Activated T-helper 17 cell treated with anti-CD3 and anti-CD28 coated beads, Interleukin-2, amount 50 U/mL, for 72 hours (primary cell): ENCODE measurements at places on chromosomes 1 and 21. TPM values are rescaled to one million over a fixed set of nuclear protein-coding genes. Genes with fewer than 3 reads are reported as not detected.

The ACTL8 gene
- total RNA-seq = not detected

DNA sequence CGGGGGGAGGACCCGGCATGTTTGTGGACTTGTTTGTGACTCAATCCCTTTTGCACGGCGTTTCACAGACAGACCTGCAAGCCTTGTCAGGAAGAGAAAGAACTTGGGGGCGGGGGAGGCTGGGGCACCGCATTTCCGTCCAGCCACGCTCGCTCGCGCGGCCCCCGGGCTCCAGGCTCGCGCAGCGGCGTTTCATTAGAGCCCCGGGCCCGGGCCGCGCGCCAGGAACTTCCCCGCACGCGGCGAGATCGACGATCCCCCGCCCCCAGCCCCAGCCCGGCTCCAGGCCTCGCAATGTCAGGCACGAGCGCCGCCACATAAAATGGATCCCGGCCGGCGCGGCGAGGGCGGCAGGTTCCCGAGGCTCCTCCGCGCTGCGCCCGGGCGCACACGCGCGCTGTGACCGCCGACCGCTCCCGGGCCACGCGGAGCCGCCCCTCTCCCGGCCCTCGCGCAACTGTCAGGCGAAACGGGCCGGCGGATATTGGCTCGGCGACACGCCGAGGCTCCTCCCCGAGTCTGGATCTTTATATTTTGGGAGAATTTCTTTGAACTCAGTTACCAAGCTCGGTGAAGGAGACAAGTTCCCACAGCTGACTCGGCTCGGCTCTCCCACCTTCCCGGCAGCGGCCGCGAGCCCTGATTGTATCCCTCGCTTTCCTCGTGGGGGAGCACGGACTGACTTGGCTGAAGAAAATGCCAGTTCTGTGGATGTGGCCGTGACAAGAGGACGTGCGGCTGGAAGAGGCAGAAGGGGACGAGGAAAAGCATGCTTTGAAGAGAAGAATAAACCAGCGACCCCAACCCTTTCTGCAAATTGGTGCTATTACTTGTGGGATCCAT lies at the start of gene KIF26B:
Gene KIF26B (plus strand): TSS at position 557 of the 843 bp plus-strand sequence. CDS start 440 bp downstream, outside the sequence.
- ATAC-seq = peak; percentile 20
- H3K36me3 ChIP-seq = no peaks in the 10 kb centered on the region
- peaks cover 45% of the 10 kb centered on the region for H3K27me3 ChIP-seq
- no peaks in the 10 kb centered on the region for H3K4me1 ChIP-seq

GRCh38 chr1:8396786-8397406 lies 79.0 kb downstream of the SLC45A1 start:
- H3K4me1 ChIP-seq = peaks cover 58% of the 10 kb centered on the region
- peak overlapping the region; percentile 42 for H3K27ac ChIP-seq
- H3K36me3 ChIP-seq = peaks cover 63% of the 10 kb centered on the region
- ATAC-seq = peak; percentile 89
- H3K4me3 ChIP-seq = peak overlapping the region; percentile 54
- no peaks in the 10 kb centered on the region for H3K27me3 ChIP-seq

- no peaks in the 10 kb centered on the region for H3K27me3 ChIP-seq
- H3K4me1 ChIP-seq = peaks cover 4% of the 10 kb centered on the region
- no peak overlapping the region for H3K27ac ChIP-seq
- no peak overlapping the region for H3K4me3 ChIP-seq
Measured at GRCh38 chr1:236403905-236404696, 10.0 kb downstream of the EDARADD start.

The FAM20B gene
- total RNA-seq = 30.9 TPM

- peaks cover 37% of the 10 kb centered on the region for H3K27me3 ChIP-seq
- no peak for ATAC-seq
- H3K4me1 ChIP-seq = no peaks in the 10 kb centered on the region
- no peak overlapping the region for H3K4me3 ChIP-seq
- H3K36me3 ChIP-seq = no peaks in the 10 kb centered on the region
Measured at GRCh38 chr1:29779146-29779545, 542.8 kb downstream of the PTPRU start.

DNA sequence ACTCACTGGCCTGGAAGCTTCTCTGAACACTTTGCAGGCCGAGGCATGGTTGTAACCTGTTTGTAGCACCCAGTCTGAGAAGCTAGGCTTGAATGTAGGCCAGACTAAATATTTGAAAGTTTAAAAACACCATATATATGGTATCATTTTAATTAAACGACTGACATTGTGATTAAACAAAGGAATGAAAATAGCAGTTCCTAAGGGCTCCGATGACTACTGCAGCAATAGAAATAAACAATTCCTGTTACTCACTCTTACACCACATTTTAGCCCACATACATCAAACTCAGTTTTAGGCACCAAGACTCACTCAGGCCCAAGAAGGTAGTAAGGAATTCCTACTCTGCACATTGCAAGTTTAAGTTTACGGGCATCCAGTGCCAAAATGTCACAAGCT lies 281.2 kb downstream of the AKT3 start:
- no peaks in the 10 kb centered on the region for H3K4me1 ChIP-seq
- H3K4me3 ChIP-seq = no peak overlapping the region
- peaks cover 88% of the 10 kb centered on the region for H3K36me3 ChIP-seq
- H3K27ac ChIP-seq = no peak overlapping the region

The RHOU gene
- 2.1 TPM for total RNA-seq

DNA sequence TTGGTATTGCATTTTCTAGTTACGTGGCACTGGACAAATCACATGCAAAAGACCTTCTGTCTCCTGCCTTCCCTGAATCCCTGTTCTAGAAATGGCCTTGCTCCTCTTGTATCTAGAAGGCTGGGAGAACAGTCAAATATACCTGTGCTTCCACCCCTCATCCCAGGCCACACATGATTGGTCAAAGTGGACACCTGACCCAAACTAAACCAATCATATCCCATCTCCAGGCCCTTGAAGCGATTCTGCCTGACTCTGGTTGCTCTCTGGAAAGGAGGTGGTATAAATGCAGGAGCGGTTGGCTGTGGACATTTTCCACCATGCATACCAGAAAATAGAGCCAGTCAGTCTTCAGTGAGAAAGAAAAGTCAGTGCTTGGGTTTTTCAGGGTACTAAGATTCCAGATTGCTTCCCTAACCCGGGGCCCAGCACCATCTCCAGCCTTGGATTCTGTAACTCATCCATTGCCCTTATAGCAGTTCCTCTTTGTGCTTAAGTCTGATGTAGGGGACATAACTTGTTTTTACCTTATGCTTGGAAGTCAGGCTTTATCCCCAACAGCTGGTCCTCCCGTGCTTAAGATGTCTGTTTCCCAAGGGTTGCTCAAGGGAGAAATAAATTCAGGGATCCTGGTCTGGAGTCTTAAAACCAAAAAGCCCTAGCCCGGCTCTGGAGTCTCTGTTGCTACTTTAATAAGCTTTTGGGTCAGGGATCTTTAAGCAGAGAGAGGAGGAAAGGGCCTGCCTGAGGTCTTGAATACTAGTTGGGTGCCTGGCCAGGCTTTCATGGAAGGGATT lies 7.7 kb upstream of the PHC2 start:
- no peaks in the 10 kb centered on the region for H3K4me1 ChIP-seq
- peaks cover 15% of the 10 kb centered on the region for H3K27me3 ChIP-seq
- H3K4me3 ChIP-seq = no peak overlapping the region

DNA sequence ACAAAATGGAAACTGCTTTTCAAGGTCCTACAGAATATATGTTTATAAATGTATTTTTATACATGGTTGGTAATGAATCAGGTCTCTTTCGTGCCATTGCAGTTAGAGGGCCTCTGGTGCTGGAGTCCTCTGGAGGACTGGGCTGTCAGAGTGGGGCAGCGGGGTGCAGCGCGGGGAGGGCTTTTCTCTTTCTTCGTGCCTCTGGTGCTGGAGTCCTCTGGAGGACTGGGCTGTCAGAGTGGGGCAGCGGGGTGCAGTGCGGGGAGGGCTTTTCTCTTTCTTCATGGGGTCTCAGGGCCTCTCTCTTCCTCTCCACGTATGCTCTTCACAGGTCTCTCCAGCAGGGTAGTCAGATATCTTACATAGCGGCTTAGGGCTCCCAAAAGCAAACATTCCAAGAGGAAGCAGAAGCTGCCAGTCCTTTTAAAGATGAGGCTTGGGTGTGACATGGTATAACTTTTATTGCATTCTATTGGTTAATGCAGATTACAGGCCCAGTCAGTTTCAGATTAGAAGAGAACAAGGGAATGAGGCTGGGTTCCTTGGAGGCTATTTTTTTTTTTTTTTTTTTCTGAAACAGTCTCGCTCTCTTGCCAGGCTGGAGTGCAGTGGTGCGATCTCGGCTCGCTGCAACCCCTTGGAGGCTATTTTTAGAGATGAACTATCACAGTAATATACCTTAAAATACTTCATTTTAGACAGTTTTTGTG lies 13.1 kb downstream of the SDCCAG8 start:
- no peak for ATAC-seq
- no peak overlapping the region for H3K27ac ChIP-seq
- no peaks in the 10 kb centered on the region for H3K27me3 ChIP-seq
- H3K4me3 ChIP-seq = no peak overlapping the region
- no peaks in the 10 kb centered on the region for H3K4me1 ChIP-seq

DNA sequence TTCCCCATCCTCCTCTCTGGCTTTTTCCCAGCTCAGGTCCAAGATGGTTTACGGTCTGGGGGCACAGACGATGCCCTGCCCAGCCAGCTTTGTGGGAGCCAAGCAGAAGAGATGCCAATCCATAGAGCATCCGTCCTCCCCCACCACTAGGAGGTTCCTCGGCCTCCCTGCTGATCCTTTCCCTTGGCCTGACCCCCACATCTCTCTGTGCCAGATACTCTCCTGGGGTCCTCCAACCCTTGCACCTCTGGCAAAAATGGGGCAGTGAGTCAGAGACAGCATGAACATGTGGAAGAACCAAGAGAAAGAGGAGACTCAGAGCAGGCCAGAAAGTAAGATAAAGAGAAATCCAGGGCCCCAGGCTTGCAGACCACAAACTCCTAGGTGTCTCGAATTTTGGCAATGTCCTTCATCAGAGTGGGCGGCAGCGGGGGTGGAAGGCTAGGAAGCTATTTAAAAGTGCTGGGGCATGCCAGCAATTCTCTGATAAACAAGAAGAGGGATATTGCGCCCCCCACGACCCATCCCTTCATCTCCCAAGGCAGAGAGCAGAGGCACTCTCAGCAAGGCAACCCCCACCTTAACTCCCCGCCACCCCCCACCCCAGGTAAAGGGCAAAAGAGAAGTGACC lies 11.4 kb downstream of the BLACAT1 start:
- ATAC-seq = no peak
- no peaks in the 10 kb centered on the region for H3K36me3 ChIP-seq
- H3K4me1 ChIP-seq = peaks cover 13% of the 10 kb centered on the region
- no peak overlapping the region for H3K4me3 ChIP-seq
- no peaks in the 10 kb centered on the region for H3K27me3 ChIP-seq

DNA sequence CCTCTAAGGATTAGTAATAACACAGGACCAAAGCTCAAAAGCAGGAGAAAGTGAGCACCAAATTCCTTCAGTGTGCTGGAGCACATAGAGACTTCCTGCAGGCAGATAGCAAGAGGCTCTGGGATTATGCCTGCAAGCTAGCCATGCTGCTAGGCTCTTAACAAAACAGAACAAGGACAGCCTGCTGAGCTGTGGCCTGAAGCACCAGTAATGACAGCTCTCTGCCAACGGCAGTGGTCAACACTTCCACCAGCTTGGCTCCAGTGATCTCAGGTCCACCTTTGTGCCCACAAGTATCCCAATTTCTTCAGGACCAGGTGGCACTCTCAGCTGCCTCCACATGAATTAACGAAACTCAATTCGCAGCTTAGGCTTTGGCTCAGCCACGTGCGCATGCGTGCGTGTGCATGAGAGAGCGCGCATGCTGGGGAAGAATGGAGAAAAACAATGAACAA lies 64.2 kb downstream of the SLC45A1 start:
- peaks cover 54% of the 10 kb centered on the region for H3K36me3 ChIP-seq
- peaks cover 44% of the 10 kb centered on the region for H3K4me1 ChIP-seq
- peak overlapping the region; percentile 46 for H3K27ac ChIP-seq
- H3K27me3 ChIP-seq = no peaks in the 10 kb centered on the region
